ENCODE measurements at places on chromosomes 3 and 15.

DNA sequence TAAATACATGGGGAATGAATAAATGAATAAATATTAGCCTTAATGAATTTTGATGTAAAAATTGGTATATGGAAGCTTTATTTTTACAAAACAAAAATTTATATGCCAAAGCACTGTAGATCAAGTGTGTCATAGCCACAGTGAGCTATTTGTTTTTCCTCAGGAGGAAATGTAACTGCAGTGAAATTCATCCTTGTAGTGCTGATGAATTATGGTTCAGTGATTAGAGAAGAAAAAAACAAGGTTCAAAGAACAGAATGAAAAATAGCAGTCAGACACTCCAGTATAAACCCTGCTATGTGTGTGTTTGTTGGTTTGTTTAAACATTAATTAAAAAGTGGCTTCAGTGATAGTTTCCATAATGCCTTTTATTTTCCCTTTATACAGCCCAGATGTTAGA, 228.0 kb upstream of the GPR149 start:
- no peak for DNase-seq

DNA sequence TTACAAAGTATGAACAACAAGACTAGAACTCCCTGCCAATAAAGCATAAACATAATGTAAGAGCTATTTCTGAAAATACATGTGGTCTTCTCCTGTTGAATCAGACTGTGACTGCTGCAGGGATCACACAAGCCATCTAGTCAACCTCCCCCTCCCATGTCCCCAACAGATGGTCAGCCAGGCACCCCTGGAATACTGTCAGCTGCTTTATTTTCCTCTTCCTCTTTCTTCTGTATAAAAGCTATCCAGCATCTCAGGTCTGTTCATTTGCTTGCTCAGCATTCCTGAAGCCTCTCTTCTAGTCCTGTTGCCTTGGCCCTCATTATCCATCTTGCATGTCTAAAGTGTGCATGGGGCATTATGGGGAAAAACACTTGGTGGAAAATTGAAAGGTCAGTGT, 6.5 kb upstream of the MINDY4B start:
- DNase-seq = no peak

DNA sequence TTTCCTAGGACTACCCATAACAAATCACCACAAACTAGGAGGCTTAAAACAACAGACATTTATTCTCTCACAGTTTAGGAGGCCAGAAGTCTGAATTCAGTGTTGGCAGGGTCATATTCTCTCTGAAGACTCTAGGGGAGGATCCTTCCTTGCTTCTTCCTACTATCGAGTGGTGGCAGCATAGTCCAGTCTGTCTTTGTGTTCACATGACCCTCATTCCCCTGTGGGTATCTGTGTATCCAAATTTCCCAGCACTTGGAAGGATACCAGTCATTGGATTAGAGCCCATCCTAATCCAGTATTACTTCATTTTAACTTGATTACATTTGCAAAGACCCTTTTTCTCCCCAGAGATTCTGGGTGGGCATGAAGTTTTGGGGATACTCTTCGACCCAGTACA, 63.8 kb downstream of the GMPS start:
- DNase-seq = peak; percentile 9

GRCh38 chr15:41856716-41857115, 18.1 kb downstream of the PLA2G4B start:
- no peak for DNase-seq

GRCh38 chr3:149871855-149872254, 58.8 kb downstream of the RNF13 start:
- DNase-seq = no peak

DNA sequence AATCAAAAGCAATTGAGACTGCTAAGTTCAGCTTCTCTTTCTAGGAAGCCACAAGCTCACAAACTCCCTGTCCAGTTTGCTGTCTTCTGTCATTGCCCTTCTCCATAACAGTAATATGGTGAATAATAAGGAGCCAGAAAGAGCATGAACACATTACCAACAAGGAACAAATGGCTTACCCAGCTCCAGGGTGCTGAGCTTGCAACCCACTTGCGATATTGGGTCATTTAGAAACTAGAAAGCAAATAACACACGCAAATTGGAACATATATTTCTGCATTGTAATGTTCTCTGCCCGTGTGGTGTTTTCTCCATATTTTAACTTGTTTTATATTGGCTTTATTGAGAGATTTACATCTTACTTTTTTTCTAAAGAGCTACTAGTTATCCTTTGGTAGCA, 325.3 kb downstream of the GBE1 start:
- DNase-seq = no peak

DNA sequence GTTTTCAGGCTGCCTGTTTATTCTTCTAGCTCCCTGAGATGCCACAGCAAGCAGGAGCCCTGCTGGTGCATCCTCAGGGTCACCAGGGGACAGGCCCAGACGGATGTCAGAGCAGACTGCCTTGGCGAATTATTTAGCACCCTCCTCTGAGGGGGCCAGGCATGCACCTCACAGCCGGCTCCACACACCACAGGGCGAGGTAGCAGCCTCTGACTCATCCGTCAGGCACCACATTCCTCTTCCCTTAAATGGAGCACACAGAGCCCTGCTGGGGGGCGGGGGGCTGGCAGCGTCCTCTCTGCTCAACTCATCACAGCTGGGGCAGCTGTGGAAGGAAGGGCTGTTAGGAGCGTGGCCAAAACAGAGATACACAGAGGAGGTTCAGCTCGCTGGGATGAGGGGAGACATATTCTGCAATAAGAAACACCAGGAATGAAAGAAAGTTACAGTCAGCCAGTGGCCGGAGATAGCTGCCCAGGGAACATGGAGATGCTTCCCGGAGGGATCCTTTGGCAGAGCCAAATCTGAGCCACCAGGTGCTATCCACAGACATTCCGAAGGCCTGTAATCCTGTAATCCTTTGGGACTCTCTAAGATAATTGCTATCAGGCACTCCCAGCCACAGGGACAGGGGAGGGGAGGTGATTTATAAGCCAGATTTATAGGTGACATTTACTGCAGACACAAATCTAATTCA, 13.9 kb upstream of the PRICKLE2 start:
- no peak for DNase-seq

DNA sequence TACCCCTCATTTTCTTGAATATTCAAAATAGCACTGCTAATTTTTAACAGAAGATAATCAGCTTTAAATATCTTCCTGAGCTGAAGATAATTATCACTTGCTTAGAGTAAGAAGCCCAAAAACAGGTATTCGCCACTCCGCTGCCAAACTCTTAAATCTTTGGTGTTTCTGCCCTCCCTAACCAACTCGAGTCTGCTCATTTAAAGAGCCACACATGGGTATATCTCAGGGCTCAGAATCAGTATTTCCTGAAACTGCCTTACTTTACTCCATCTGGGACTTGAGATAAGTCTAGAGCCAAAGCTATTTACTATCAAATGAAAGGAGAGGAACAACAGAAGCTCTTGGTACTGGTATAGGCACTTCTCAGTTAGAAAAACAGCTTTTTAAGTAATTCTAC, 10.8 kb downstream of the PDCD10 start:
- DNase-seq = no peak

GRCh38 chr3:39105687-39106063, 1.8 kb downstream of the GORASP1 start:
- DNase-seq = no peak

GRCh38 chr15:34691034-34691433, 63.8 kb downstream of the GJD2 start:
- no peak for DNase-seq

DNA sequence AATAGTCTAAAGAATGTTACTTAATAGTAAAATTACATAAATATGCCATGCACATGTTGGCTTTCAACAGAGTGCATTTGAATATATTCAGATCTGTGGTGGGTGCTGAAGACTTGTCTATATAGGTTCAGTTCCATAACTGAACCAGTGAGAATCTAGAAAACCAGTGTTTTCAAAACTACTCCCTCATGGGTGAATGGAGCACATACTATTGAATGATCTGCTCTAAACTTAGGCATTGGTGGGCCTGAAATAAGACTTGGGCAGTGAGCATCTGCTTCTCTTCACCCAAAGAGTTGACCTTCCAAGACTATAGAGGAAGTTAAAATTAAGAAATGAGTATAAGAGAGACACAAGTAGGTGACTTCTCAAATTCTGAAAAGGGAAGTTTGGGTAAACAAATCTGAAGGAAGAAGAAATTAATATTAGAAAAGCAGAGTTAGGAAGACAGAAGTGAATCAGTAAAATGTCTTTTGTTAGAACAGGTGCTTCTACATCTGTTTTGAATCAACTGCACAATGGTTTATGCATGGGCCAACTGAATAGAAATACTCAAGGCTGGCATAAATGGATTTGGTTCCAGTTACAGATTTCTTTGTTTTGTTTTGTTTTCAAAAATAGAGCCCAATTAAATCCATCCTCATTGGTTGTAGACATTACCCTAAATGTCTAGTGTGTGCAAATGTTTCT, 19.3 kb downstream of the ALCAM start:
- DNase-seq = no peak

- DNase-seq = no peak
Measured at GRCh38 chr3:100198579-100199269, 62.1 kb upstream of the TBC1D23 start.

GRCh38 chr15:49877117-49877872, 241.7 kb downstream of the ATP8B4 start:
- DNase-seq = no peak

- no peak for DNase-seq
Measured at GRCh38 chr3:22129101-22129500, 378.1 kb upstream of the ZNF385D start.

- no peak for DNase-seq
Measured at GRCh38 chr15:68112706-68113105, 58.6 kb downstream of the PIAS1 start.

- DNase-seq = no peak
Measured at GRCh38 chr3:2156244-2156847, 57.7 kb downstream of the CNTN4 start.

DNA sequence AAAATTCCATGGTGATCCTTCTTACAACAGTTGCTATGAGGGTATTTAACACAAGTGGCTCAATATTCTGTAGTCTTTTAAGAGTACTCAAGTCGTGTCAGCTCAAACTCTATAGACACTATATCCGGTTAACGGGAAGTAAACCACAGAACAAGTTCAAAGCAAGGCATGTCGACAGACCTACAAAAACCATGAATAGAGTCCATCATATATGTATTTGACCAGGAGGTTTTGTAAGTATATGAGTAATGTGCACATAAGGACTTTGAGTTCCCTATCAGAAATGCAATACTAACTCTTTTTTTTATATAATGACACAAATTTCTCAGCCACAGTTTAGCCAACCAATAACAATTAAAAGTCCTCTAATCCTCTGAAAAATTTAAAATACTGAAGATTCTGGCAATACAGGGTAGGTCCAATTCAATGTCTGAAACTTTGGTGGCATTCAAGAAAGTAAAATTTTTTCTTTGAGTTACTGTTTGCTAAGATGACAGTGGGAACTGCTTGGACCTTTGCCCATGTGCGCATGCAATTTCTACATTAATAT, 93.7 kb downstream of the NEK10 start:
- DNase-seq = no peak

GRCh38 chr3:23085261-23085660, 117.9 kb upstream of the UBE2E2 start:
- DNase-seq = no peak

- no peak for DNase-seq
Measured at GRCh38 chr3:49899815-49900214, 3.9 kb downstream of the MST1R start.

GRCh38 chr3:4313606-4314293, 10.6 kb downstream of the SETMAR start:
- DNase-seq = no peak

GRCh38 chr15:43346305-43346704, 15.9 kb upstream of the LCMT2 start:
- no peak for DNase-seq

DNA sequence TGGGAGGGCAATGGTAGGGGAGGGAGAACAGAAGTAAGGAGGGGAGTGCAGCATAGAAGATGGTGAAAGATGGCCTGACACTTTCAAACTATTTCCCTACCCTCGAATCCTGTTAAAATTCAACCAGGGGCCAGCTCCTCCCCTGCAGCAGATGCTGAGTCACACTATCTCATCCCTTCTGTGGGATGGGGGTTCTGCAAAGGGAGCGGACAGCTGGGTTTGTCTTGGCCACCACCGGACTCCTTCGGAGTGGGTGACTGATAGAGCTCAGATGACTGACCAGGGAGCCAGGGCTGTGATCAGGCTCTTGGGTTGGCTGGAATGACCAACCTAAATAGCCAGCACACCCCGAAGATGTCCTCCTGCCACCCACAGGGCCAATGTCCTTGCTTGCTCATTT, 33.6 kb upstream of the TMCC1 start:
- DNase-seq = no peak

GRCh38 chr3:197420115-197420514, 121.7 kb upstream of the DLG1 start:
- DNase-seq = no peak

- no peak for DNase-seq
Measured at GRCh38 chr3:161197855-161198850, 23.0 kb upstream of the NMD3 start.

- no peak for DNase-seq
Measured at GRCh38 chr3:37944391-37944842, 46.2 kb upstream of the VILL start.

DNA sequence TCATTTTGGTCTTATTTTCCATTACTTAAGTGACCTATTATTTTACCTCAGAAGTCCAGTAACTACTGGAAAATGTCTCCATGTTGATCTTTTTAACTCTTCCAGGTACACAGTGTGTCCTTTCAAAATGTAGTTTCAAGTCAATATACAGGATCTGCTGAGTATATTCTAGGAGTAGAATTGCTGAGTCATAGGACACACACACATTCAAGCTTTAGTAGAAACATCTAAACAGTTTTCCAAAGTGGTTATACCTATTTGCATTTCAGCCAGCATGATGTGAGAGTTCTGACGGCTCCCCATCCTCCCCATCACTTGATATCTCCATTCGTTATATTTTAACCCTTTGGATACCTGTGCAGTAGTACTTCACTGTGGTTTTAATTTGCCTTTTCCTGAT, 271.9 kb downstream of the MCTP2 start:
- no peak for DNase-seq

GRCh38 chr3:151631946-151632345, 101.8 kb upstream of the AADACL2 start:
- DNase-seq = no peak

GRCh38 chr3:46564190-46565021, 1.7 kb downstream of the LRRC2 start:
- no peak for DNase-seq

GRCh38 chr15:43922021-43922420, 95.2 kb downstream of the WDR76 start:
- DNase-seq = no peak

- peak; percentile 30 for DNase-seq
Measured at GRCh38 chr3:121648219-121648958, 12.3 kb downstream of the HCLS1 start.

GRCh38 chr3:139770577-139770976, 92.8 kb upstream of the NMNAT3 start:
- no peak for DNase-seq

GRCh38 chr3:146161663-146162002, 649 bp upstream of the PLOD2 start:
- no peak for DNase-seq

DNA sequence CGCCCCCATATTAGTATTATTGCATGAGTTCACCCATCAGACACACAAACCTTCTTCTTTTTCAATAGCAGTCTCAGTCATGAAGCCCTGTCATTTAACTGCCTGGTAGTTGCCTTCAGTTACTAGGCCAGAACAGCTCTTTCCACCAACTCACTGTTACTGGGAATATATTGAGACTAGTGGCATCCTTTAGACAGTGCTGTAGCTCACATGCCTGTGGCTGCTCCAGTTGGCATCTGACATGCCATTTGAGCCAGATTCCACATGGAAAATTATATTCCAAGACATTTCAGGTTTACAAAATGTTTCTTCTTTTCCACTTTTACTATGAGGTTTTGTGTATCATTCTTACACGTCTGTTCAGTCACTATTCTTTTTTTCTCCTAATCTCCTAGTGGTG, 146.1 kb downstream of the GHSR start:
- no peak for DNase-seq
